Cardiac septum (tissue), 1 donor: ENCODE measurements at places on chromosomes 2 and 18.
A peak's percentile ranks its signal among the peaks of the same experiment; 100 is the strongest.

GRCh38 chr2:54723996-54724559 is 616 bp downstream of the EML6 start:
- DNase-seq = no peak

DNA sequence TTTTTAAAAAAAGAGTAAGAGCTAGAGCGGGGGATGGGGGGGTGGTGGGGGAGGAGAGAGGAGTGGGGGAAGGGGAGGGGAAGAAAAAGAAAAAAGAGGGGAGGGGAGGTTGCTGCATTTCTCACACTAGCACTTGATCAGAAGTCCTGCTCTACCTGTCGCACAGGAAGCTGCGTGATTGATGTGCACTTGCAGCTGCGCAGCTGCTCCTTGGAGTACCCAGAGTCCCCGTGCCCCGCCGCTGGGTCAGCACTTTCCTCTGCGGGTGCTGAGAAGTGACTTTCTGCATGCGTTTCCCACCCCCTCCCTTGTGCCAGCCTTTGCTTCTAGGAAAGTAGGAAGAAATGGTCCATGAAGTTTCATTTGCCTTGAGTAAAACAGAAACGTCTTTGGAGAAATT is 297.3 kb downstream of the ETAA1 start:
- no peak for DNase-seq

- DNase-seq = no peak
These were observed 1.2 kb downstream of the GPD2 start for GRCh38 chr2:156437272-156437930.

DNA sequence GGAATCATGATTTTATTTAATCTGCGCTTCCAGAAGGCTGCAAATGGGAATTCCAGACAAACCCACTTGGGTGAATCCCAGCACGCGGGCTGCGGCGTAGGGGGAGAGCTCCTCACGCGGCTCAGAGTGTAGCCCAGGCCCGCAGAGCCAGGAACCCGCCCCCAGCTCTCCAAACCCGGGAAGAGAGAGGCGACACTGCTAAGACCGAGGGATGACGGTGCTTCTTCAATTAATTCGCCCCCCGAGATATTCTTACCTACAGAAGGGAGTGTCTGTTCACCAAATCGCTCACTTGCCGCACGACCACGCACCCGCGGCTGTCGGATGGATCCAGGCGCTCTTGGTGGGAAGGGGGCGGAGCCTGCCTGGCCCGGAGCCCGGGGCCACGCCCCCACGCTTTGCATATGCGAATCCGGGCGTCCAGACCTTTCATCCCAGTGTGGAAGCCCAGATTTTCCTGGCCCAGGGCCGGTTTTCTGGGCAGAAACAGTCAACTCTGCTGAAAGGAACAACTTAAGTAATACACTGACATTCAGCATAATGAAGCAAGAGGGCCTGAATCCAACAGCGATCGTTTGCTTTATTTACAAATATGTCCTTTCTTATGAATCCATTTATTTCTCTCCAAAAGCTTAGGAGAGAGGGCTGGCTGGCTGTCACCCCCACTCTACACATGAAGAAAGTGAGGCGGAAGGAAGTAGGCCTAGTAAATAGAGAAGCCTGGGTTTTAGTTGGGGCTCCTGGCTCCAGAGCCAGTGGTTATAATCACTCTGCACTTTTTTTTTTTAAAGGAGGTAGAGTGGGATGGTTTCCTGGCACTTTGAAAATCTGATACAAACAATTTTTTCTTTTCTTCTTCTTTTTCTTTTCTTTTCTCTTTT is at the start of gene SLC19A3:
Gene SLC19A3, minus strand, starts transcription at position 342 of the 881 bp plus-strand sequence. CDS start 15,710 bp downstream, outside the sequence.
- peak; percentile 81 for DNase-seq

- peak; percentile 29 for DNase-seq
These were observed 57.7 kb upstream of the HPCAL1 start for GRCh38 chr2:10245021-10245420.

- DNase-seq = no peak
These were observed 151.1 kb upstream of the SLC1A4 start for GRCh38 chr2:64837925-64838641.

DNA sequence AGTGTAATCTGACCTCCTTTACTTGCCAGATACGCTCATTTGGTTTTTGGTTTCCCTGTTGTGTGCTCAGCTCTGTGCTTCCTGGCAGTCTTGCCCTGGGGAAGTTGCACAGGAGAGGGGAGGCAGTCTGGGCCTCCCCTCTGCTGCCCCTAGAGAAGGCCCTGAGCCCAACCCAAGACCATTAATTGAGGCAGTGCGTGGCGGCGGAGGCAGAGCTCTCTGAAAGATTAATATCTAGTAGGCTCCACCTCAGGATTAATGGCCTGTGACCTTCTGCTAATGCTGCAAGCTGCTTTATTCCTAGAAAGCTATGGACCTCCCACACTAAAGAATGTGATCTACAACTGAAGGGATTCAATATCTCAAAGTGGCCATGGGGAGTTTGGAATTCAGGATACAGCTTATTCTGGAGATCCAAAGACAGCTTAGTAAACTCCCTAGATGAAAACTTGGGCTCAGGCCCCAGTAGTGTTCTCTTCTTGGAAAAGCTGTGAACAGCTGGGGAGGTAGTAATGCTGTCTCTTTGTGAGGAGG is 41.4 kb upstream of the MAPRE2 start:
- DNase-seq = no peak

- DNase-seq = no peak
These were observed 37.4 kb downstream of the ANKMY1 start for GRCh38 chr2:240520130-240520973.
